LNCaP clone FGC (cell line): ENCODE measurements at places on chromosomes 2 and 18.

GRCh38 chr2:175418224-175418835 is 236.8 kb upstream of the ATP5MC3 start:
- DNase-seq = no peak

DNA sequence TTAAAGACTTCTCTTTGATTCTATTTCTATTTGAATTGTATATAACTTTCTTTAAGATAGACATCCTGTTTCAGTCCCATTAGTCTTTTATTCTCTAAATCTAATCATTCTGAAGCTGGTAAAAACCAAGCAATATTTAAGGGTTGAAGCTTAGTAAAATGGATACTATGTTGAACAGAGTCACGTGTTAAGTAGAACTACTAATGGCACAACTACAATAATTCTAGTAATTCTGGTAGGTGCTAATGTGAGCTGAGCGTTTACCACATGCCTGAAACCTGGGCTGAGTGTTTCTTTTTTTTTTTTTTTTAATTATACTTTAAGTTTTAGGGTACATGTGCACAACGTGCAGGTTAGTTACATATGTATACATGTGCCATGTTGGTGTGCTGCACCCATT is 8.9 kb upstream of the AFF3 start:
- DNase-seq = no peak

GRCh38 chr2:17030047-17030446 is 364.4 kb upstream of the CYRIA start:
- no peak for DNase-seq

DNA sequence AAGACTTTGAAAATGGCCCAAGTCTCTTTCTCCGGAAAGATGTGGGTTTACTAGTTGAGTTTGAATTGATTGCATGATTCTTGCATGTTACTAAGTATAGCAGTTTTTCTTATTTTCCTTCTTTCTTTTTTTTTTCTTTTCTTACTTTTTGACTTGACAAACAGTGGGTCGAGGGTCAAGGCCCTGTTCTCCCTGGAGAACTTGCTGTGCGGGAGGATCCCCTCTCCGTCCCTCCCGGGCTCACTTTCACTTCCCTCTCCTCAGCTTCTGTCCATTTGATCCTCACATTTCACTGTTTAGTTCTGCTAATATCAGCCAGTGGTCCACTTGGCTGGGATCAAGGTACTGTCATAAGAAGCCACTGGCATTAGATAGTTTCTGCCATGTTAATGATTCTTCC is 767.4 kb downstream of the TDRD15 start:
- no peak for DNase-seq

GRCh38 chr18:61896118-61896517 is 3.3 kb upstream of the RNF152 start:
- DNase-seq = no peak

DNA sequence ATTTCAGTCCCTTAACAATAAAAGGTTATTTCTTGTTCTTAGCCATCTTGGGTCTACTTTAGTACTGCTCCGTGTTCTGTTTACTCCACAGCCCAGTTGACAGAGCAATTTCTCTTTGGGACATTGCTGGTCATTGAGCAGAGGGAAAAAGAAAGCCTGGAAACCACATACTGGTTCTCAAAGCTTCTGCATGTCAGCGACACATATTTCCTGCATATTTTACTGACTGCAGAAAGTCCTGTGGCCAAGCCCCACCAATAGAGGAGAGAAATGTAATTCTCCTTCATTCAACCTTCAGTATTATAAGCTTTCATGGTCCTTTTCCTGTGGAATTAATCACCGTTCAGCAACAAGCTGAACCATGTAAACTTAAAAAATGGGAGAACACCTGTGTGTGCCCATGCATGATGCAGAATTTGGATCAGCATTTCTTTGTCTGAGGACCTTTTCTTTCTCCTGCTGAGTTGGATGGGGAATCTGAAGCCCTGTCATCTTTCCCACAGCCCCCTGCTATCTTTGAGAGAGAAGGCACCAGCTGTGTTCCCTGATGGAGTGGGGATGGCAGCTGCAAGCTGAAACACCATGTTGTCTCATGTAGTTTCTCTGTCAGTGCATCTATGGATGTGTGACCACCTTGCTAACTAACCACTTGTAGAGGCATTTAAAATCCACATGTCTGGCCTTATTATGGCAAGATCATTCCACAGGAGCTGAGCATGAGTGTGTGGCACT is 431.6 kb downstream of the MEIS1 start:
- DNase-seq = no peak

- DNase-seq = no peak
Measured at GRCh38 chr2:102147935-102148334, 5.4 kb downstream of the IL1R1 start.
